NCI-H2081 treated with DMSO at 0.1 percent for 48 hours (cell line): ENCODE measurements at places on chromosomes 2 and 18.

GRCh38 chr2:196558497-196558896, 81.0 kb upstream of the CCDC150 start:
- DNase-seq = no peak

GRCh38 chr2:237299906-237300305, 114.1 kb downstream of the COL6A3 start:
- no peak for DNase-seq

DNA sequence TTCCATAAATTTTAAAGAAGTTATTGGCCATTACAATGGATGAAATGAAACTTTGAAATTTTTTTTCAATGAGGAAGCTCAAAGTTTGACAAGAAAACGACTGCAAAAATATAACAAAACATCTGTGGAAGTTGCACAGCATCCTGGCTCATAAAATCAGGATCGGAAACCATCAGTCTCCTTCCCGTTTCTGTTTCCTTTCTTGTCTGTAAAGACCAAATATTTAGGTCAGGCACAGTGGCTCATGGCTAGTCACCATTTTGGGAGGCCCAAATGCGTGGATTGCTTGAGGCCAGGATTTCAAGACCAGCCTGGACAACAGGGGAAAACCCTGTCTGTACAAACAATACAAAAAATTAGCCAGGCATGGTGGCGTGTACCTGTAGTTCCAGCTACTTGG, 27.6 kb upstream of the SSB start:
- no peak for DNase-seq

GRCh38 chr18:25055076-25055475, 296.9 kb downstream of the ZNF521 start:
- no peak for DNase-seq

GRCh38 chr2:212628586-212628985, 90.0 kb upstream of the ERBB4 start:
- no peak for DNase-seq

DNA sequence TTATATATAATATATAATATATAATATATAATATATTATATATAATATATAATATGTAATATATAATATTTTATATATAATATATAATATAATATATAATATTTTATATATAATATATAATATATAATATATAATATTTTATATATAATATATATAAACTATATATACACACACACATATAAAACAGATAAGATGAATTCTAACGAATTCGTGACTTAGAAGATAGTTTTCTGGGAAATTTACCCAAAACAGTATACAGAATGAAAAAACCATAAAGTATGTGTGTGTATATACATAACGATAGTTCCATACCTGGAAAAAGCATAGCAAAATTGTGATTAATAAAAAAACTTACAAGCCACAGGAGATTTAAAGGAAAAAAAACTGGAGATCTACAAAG, 80.6 kb downstream of the THADA start:
- DNase-seq = no peak

DNA sequence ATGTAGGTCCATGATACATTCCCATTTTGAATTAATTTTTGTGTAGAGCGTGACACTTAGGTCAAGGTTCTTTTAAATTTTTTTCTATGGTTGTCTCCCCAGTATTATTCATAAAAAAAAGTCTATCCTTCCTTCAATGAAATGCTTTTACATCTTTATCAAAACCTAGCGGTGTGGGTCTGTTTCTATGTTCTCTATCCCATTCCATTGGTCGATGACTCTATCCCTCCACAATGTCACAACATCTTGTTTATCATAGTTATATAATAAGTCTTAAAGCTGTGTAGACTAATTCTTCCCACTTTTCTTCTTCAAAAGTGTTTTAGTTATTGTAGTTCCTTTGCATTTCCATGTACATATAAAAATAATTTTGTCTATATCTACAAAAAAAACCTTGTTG, 47.2 kb upstream of the GPR17 start:
- no peak for DNase-seq

GRCh38 chr2:10371441-10372196, 68.9 kb downstream of the HPCAL1 start:
- DNase-seq = no peak

- no peak for DNase-seq
Measured at GRCh38 chr2:1071650-1072049, 121.0 kb downstream of the SNTG2 start.

DNA sequence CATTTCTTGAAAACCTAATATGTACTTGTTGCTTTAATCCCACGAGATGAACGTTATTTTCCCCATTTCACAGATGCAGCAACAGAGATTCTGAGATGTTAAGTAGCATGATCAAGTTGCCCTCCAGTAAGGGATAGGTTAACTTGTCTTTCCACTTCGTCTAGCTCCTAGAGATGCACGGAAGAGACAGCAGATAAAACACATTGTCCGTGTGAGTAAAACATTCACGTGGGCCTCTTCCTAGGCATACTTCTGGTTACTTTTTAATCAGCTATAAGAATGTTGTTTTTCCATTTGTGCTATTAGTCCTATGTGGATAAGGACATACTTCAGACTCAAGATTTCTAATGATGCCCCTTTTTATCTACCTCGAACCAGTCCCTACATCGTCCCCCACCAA, 1.2 kb upstream of the ARHGAP28 start:
- no peak for DNase-seq

DNA sequence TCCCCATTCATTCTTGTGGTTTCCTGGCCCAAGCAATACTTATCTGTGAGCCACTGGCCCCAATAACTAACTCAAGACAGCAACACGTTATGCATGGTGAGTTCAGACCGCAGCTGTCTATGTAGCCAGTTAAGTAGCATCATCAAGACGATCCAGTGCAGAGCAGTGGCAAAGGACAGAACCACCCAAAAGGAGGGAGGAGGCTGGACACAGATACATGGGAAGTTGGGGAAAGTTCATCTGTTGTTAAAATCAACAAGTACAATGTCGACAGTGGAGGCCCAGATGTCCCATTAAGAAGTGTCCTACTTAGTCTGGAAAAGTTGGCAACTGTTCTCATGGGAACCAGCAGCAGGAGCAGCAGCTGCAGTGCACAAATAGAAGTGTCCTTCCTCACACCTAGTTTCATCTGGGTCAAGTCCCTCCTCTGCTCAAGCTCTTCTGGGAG, 106.9 kb upstream of the THOC1 start:
- DNase-seq = no peak

DNA sequence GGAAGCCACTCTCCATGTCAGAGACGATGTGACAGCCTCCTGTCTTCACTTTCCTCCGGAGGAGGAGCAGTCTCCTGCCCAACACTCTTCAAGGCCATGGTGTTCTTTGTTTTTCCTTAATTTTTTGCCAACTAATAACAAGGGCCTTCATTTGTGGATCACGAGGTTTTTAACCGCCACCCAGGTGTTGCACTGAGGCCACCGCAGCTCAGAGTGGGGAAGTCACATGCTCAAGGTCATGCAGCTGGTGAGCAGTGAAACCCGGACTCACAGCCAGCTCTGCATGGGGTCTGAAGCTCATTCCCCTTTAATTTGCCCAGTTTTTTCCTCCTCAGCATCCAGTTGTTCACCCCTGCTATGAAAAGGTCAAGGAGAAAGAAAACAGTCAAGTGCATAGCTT, 19.6 kb downstream of the ENOSF1 start:
- no peak for DNase-seq

DNA sequence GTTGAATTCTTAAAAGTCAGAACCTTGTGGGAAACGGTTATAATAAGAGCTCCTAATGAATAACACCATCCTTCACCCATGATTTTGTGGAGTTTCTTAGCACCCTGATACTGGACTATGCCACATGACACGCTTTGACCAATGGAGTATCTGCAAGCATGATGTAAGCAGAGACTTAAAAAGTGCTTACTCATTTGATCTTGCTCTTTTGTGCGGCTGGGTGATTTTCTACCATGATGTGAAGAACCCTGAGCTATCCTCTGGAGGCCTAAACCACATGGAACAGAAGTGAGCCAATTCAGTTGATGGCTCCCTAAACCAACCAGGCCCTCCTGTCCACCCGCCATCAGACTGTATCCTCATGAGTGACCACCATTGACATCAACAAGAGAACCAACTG, 70.9 kb downstream of the TCF4 start:
- DNase-seq = no peak

GRCh38 chr18:45958730-45959129, 8.4 kb downstream of the EPG5 start:
- no peak for DNase-seq

GRCh38 chr2:71923887-71924533, 223.7 kb downstream of the CYP26B1 start:
- DNase-seq = no peak

DNA sequence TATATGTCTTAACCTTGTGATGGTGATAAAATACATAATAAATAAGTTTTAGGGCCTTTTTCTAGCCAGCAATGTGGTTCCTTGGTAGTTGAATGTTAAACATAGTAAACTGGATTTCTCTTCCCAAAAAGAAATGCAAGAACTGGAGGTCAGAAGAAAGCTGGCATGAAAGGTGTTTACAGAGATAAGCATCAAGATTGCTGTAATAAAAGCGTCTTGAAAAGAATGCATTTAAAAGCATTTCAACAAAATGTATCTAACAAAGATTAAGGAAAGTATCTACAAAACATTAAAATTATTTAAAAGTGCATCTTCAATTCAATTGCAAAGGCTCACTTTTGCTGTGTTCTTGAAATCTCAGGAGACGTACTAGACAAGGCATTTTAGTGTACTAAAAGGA, 419.0 kb downstream of the ERBB4 start:
- DNase-seq = no peak

- no peak for DNase-seq
Measured at GRCh38 chr2:156192468-156192867, 140.1 kb downstream of the NR4A2 start.

- no peak for DNase-seq
Measured at GRCh38 chr2:68417926-68418325, 49.2 kb downstream of the FBXO48 start.

DNA sequence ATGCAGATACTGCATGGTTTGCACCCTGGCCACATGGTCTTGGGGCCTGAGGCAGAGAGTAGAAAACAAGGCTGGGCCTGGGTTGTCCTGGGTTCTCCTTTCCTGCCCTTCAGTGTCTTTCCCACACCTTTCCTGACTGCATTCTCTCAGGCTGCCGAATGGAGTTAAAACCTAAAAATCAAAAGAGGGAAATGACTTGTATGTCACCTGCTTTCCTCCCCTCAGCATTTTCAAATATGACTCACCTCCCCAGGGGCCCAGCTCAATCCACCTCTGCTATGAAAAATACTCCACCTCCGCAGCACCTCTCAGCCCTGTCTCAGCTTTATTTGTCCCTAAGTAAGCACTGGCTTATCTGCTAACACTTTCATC, 457.8 kb upstream of the MEX3C start:
- no peak for DNase-seq

- no peak for DNase-seq
Measured at GRCh38 chr18:28003451-28003850, 173.5 kb downstream of the CDH2 start.

DNA sequence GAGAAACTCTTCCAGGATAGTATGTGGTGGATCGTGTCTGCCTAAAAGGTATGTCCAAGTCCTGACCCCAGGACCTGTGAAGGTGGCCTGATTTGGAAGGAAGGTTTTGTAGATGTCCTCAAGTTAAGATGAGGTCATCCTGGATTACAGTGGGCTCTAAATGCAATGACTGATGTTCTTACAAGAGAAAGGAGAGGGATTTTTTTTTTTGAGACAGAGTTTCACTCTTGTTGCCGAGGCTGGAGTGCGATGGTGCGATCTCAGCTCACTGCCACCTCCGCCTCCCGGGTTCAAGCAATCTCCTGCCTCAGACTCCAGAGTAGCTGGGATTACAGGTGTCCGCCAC, 19.9 kb downstream of the MBP start:
- no peak for DNase-seq

DNA sequence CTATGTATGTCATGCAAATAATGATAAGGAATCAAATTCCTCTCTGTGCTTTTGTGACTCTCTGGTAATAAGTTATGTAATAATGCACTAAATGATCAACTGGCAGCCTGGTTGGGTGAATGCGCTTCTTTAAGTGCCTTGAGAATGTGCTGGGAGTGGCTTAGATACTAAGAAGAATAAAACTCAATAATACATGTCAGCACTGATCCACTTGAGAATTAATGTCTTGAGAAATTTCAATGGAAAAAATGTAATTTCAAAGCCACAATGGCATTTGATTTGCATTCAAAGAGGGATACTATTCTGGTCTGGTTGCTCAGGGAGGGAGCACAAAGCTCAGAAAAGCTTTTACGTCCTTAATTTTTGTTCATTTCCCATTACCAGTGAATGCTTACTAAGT, 137.7 kb upstream of the MMADHC start:
- no peak for DNase-seq

DNA sequence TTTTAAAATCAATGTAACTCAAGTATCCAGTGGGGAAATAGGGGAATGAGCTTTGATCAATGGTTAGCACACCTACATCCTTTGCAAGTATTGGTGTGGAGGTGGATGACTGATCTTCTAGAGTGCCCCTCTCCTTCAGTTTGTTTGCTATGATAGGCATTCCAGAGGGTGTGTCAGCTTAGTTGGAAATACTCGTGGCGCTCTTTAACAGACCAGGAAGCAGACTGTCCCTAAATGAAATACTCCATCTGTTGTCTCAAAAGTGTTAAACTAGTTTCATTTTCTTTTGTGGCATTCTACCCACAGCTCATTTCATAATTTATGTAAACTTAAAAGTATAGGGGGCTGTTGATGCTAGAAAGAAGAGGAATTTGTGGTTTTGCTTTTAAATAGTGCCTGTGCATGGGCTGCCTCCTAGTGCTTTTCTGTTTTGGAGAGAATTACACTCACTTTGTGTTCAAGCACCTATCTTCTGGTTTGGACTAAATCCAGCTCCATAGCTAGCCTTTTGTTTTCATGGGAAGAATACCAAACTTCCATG, 66.2 kb downstream of the STAT1 start:
- DNase-seq = no peak

DNA sequence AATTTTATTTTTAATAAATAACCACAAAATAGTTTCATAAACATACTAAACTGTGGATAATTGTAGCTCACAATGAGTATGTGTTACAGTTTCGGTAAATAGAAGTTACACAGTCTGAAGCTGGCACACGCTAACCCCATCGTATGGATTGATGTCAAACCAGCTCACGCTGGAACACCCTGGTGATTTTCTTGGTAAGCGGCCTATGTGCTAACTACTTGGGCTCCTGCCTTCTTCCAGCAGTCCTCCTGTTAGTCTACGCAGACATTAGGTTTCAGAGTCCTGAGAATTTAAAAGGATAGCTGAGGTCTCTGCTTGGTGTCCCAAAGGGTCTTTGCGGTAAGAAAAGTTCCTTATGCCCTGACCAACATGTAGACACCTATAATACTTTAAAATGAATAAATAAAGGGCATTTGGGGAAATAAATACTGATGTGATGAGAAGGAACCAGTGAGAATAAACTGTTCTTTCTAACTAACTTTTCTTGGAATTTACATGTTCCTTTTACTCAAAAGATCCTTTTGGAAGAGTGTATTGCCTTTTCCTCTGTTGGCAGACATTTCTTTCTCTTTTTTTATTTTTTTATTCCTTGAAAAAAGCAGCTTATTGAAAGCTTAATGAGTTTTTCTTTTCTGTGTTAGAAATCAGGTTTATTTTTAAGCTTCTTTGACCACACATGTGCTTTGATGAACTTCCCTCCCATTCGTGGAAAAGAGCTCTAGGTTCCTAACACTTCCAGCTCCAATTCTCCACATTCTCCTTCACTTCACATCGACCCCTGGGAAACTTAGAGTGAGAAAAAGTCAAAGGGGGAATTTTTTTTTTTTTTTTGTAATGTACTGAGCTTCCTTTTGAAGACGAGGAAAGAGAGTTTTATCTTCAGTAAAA, 322.2 kb downstream of the IRS1 start:
- no peak for DNase-seq
